Activated T-cell treated with anti-CD3 and anti-CD28 coated beads, Interleukin-2, amount 50 U/mL, for 48 hours (primary cell): ENCODE measurements at places on chromosomes 5 and 9.

DNA sequence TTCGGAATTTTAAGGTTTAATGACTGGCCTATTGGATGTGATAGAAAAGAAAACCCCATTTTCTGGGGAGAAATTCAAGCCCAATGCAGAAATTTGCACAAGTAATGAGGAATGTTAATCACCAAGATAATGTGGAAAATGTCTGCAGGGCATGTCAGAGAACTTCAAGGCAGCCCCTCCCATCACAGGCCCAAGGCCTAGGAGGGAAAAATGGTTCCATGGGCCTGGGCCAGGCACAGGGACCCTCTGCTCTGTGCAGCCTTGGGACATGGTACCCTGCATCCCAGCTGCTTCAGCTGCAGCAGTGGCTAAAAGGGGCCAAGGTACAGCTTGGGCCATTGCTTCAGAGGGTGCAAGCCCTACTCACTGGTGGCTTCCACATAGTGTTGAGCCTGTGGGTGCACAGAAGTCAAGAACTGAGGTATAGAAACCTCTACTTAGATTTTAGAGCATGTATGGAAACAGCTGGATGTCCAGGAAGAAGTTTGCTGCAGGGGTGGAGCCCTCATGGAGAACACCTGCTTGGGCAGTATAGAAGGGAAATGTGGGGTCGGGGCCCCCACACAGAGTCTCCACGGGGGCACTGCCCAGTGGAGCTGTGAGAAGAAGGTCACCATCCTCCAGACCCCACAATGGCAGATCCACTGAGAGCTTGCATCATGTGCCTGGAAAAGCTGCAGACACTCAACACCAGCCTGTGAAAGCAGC is 12.2 kb downstream of the FBXO10 start:
- no peak for DNase-seq

- DNase-seq: no peak
These were observed 159.5 kb downstream of the RAPGEF6 start for GRCh38 chr5:131475541-131475941.

DNA sequence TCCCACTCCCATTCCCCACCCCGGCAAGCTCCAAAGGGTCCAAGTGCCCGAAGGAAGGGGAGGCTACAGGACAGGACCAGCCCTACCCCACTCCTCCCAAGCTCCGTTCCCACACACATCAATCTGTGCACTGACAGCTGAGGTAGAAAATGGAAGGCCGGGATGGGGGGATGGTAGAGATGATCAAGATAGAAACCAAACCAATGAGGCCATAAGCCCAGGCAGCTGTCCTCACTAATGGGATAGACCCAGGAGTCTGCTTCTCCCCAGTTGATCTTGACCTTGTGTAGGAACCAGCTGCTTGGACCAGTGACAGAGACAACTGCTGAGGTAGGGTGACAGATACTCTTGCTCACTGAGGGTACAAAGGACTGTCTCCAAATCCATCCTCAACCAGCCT is 38.6 kb downstream of the B4GALT1 start:
- DNase-seq: no peak

DNA sequence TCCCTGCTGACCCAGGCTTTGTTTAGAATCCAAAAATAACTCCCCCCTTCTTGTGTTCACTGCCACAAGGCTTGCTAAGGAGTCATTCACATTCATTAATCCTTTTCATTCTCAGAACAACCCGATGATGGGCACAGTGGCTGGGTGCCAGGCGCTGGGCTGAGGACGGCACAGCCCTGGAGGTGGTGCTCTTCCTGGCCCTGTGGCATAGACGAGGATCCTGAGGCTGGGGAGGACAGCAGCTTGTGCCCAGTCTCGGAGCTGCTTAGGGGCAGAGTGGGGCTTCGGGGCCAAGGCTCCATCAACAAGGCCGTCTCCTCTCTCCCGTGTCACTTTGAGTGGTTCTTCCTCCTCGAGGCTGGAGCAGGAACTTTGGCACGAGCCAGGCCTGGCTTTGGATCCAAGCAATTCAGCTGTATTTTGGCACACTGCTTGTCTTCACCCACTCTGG is 166.7 kb downstream of the TTLL11 start:
- no peak for DNase-seq

GRCh38 chr5:111383288-111383970 is 128.9 kb downstream of the STARD4 start:
- no peak for DNase-seq

GRCh38 chr9:130396581-130396980 is 48.2 kb upstream of the ASS1 start:
- no peak for DNase-seq

- DNase-seq: no peak
These were observed 10.4 kb downstream of the MED7 start for GRCh38 chr5:157132281-157132612.

DNA sequence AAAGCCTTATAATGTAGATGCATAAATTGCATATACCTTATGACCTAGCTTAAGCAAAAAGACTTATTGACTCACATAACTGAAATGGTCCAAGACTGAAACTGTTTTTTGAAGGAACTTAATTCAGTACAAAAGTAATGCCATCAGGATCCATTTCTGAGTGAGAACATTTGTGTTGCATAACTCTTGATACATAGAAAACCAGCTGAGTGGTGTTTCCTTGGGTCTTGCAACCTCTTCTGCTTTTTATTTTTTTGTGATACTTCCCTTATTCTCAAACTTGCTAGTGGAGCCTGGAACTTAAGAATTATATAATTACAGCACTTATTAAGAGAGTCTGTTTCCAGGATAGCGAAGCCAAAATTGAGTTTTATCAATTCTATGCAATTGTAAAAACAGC is 272.0 kb downstream of the MAN2A1 start:
- no peak for DNase-seq

DNA sequence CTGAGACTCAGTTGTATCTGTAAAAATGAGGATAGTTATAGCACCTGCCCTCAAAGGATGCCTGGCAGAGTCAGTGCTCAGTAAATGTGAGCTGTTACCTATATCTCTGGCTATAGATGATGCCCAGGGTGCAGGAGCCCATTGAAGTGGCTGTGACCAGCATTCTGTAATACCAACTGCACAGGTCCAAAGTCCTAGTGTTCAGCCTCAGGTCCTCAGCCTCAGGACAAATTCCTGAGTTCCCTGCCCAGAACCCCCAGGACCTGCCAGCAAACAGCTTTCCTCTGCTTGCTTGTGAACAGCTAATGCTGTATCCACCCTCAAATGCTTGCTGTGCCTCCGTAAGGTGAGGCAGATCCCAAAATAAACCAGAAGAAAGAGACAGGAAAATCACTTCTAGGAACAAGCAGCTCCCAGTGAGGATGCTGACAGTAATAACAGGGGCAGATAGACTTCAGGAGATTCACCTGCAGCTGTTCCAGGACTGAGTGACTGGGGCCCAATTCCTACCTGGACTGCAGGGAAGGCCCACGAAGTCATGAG is 80.8 kb downstream of the SIL1 start:
- DNase-seq: no peak

- DNase-seq: no peak
These were observed 123.3 kb upstream of the TMEM161B start for GRCh38 chr5:88391991-88392390.

DNA sequence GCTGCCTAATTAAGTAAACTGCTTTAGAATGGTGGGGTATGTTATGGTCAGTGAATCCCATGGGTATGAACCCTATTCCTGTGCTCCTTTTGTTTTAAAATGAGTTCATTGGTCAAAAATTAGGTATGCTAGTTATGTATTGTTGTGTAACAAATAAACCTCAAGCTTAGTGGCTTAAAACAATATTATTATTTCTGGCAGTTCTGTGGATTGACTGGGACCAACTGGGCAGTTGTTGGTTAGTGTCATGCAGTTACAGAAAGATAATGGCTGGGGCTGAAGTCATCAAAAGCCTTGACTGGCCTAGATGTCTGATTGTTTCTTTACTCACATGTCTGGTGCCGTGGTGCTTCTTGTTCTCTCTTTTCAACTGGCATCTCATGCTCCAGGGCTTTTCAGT is 8.9 kb upstream of the PTAR1 start:
- no peak for DNase-seq

DNA sequence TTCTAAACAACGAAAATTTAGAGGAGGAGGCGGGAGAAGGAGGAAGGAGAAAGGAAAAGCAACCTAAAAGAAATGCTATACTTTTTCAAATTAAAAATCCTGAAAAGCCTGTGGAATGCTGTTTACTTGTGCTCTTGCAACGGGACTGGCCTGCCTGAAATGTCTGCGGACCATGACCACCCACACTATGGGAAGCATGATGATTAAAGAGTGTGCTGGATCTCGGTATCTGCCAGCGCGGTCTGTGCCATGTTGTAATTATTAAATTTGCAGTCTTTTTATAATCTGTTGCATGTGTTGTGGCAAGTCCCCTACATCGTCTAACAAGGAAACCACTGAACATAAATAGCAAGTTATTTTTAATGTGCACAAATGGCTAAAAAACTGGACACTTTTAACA is 111.4 kb downstream of the FANCC start:
- DNase-seq: no peak

GRCh38 chr5:159784993-159785392 is 131.3 kb upstream of the ADRA1B start:
- DNase-seq: no peak

- DNase-seq: no peak
These were observed 371.1 kb downstream of the SPOCK1 start for GRCh38 chr5:137128012-137128411.

GRCh38 chr5:38835887-38836286 is 9.9 kb upstream of the OSMR start:
- DNase-seq: no peak

DNA sequence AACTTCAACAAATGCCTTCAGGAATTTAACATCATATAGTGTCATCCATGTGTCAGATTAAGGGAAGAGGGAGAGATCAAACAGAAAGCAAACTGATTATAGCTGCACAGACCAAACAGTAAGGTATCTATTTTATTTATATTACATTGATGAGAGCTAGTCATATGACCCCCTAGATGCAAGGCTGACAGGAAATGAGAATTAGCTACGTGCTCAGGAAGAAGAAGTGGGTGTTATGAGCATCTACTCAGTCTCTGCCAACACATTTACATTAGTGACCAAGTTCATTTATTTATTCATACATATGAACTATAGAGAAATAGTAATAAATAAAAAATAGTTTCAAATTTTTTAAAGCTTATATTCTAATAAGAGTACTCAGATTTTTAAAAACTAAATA is 787.3 kb downstream of the KCTD16 start:
- DNase-seq: no peak

DNA sequence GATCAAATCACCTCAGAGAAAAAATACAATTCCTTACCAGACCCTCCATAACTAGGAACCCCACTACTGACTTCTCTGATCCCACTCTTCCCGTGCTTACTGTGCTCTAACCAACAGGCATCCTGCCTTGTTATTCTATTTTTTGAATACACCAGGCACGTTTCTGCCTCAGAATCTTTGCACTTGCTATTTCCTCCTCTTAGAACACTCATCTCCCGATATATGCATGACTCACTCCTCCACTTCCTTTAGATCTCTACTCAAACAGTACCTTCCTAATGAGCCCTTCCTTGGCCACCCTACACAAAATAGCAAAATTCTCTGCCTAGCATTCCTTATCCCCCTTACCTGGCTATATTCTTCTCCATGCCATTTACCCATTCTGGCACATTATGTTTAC is 43.9 kb downstream of the MAPKAP1 start:
- DNase-seq: no peak

DNA sequence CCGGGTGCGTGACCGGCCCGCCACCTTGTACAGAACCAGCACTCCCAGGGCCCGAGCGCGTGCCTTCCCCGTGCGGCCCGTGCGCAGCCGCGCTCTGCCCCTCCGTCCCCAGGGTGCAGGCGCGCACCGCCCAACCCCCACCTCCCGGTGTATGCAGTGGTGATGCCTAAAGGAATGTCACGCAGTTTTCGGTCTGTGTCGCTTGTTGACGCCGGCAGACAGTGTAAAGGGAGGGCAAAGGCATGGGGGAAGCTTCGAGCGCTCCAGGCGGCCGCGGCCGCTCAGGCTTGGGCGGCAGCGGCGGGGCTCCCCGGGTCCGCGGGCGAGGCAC is 1.3 kb downstream of the LRRC26 start:
- no peak for DNase-seq

GRCh38 chr5:112346411-112347044 is 72.5 kb downstream of the EPB41L4A start:
- DNase-seq: no peak

DNA sequence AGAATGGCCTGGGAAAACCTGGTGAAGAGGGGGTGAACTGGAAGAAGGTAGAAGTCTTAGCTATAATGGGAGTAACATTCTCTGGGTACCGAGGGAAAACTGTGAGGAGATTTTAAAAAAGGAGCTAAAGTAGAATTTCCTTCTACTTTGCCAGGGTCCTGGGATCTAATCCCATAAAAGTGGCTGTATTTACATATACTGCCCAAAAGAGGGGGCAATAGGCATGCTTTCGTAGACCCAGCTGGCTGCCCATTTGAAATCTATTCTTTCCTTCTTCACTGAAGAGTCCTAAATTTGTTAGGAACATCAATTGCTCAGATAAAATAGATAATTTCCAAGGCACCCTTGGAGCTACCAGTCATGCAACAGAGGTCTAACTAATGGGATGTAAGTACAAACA is 159.2 kb downstream of the CDC42SE2 start:
- DNase-seq: no peak

DNA sequence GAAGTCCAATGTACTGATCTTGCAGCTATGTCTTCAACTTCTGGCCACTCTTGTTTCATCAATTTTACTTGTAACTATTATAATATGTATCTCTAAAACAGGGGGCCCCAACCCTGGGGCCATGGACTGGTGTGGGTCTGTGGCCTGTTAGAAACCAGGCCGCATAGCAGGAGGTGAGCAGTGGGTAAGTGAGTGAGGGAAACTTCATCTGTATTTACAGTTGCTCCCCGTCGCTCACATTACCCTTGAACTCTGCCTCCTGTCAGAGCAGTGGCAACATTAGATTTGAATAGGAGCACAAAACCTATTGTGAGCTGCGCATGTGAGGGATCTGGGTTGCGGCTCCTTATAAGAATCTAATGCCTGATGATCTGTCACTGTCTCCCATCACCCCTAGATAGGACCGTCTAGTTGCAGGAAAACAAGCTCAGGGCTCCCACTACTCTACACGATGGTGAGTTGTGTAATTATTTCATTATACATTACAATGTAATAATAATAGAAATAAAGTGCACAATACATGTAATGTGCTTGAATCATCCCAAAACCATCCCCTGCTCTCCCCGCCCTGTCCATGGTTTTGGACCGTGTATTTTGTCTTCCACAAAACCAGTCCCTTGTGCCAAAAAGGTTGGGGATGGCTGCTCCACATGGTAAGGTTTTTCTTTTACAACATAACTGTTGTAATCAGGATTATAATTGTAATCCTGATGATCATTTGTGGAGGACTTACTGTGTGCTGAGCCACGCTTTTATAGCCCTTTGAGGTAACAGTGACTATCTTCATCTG is 26.9 kb upstream of the SH3PXD2B start:
- DNase-seq: no peak

GRCh38 chr5:170179626-170180025 is 53.2 kb upstream of the C5orf58 start:
- no peak for DNase-seq

DNA sequence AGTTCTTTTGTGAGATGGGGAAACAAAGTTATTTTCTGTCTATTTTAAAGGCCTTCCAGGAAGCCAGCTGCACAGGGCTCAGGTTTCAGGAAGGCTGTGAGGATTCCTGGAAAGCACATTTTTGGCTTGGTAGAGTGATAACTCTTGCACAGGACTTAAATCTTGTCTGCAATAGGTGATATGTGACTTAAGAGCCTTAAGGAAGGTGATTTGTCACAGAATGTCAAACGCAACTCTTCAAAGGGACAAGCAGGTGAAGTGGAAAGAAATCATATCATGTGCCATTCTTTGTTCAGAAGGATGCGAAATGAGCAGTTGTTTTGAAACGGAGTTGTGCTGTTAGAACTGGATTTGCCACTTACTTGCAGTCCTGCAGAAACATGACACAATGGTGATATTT is 459.3 kb downstream of the MAT2B start:
- no peak for DNase-seq

- peak; percentile 13 for DNase-seq
These were observed 105.1 kb downstream of the PHF2 start for GRCh38 chr9:93681269-93682154.
